ENCODE measurements at places on chromosomes 11 and 22.

DNA sequence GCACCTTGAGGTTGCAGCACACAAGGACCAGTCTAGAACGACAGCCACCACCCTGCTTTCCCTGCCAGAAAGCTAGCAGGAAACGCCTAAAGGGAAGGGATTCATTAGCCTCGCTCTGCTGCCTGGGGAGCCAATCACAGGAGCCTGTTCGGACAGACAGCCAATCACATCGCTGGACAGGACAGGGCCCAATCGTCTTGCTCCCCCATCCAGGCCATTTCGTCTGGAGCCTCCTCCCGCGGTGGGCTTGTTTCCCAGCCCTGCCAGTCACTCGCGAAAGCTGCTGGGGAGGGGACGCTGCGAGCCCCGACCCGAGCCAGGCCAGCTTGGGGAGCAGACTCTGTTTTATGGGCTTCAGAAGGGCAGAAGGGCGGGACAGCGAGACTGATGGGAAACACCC is 79.8 kb upstream of the NCAM1 start:
- DNase-seq = no peak

GRCh38 chr22:49677495-49677889 is 150.2 kb downstream of the BRD1 start:
- DNase-seq = no peak

DNA sequence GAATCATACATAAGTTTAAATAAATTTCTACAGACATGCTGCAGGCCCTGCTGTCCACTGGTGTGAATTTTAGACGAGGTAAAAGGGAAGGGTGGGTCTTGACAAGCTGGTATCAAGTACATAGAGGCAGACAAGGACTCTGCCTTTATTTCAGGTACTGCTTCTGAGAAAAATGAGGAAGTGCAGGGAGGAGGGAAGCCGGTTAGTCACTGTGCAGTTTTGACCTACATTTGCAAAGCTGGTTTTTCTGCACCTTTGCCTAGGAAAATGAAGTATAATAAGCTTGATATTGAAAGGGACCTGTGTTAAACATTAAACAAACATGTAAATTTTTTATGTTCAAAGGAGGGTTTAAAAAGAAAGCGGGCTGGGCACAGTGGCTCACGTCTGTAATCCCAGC is 24.6 kb downstream of the TMEM45B start:
- DNase-seq = no peak

GRCh38 chr11:128105511-128105910 is 481.8 kb downstream of the ETS1 start:
- DNase-seq = no peak

DNA sequence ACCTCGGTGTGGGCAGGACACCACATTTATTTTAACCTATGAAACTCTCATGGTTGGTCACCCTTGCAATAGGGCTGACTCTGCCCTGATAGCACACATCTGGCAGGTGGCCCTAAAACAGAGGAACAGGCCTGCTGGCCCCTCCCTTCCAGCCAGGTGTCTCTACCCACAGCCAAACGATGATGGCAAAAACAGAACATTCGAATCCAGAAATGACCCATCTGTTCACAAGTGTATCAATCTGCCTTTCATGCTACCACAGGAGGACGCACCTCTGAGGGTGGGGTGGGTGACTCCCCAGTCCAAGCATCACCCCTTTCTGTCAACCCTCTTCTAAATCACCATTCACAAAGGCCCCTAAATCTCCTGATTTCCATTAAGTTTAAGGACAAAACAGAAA is 118.1 kb downstream of the ETS1 start:
- no peak for DNase-seq

- no peak for DNase-seq
These were observed 1.3 kb downstream of the SELENOM start for GRCh38 chr22:31106001-31106571.

GRCh38 chr11:73766763-73767162 is 5.9 kb upstream of the RAB6A start:
- DNase-seq = no peak

- DNase-seq = no peak
These were observed 304.8 kb upstream of the ISX start for GRCh38 chr22:34761111-34761510.

- no peak for DNase-seq
These were observed 120.9 kb upstream of the LDLRAD3 start for GRCh38 chr11:35822815-35823495.

DNA sequence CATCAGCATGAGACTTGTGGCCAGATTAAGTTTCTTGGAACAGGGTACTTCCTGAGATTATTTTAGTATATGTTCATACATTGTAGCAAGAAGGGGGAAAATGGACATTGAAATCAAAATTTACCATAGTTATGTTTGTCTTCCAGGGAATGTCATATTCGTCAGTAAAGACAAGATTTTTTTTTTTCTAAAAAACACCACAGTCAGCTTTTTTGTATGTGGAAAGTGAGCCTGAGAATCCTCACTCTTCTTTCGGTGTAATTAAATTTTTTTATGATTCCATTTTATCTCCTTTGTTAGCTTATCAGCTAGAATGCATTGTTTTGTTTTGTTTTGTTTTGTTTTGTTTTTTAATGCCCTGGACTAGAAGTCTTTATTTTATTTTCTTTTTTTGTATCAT is 31.5 kb upstream of the LIPT2 start:
- DNase-seq = no peak

GRCh38 chr11:130769782-130770535 is 146.3 kb downstream of the SNX19 start:
- no peak for DNase-seq

GRCh38 chr22:30191040-30191701 is 55.4 kb downstream of the LIF start:
- DNase-seq = no peak

GRCh38 chr11:104122836-104123235 is 41.1 kb downstream of the PDGFD start:
- no peak for DNase-seq

DNA sequence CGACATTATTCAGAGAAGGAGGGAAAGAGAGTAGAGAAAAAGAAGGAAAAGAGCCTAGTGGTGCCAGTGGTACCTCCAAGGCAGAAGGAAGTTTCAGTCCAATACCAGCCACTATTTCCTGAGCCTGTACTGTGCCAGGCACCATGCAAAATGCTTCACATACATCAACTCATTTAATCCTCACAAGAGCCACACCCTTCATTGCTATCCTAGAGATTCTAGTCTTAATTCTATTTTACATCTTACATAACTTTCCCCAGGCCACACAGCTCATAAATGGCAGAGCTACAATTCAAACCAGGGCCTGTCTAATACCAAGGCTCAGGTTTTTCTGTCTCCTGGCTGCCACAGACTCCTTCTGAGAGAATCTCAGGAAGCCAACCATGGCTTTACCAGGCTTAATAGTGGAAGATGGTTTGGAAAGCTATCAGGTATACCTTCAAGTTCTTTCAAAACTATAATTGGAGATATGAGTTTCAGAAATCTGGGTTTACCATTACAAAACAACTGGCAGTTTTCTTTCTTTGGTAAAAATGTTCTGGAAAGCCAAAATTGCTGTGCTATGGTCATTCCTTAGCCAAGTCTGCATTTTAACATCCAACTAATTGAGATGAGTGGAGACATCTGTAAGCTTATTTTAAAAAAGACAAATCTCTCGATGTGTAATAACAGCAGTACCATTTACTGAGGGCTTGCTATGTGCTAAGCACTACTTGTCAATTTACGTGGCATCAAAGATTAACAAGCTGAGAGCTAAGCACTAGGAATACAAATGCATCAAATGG is 225.1 kb upstream of the PITPNB start:
- no peak for DNase-seq

DNA sequence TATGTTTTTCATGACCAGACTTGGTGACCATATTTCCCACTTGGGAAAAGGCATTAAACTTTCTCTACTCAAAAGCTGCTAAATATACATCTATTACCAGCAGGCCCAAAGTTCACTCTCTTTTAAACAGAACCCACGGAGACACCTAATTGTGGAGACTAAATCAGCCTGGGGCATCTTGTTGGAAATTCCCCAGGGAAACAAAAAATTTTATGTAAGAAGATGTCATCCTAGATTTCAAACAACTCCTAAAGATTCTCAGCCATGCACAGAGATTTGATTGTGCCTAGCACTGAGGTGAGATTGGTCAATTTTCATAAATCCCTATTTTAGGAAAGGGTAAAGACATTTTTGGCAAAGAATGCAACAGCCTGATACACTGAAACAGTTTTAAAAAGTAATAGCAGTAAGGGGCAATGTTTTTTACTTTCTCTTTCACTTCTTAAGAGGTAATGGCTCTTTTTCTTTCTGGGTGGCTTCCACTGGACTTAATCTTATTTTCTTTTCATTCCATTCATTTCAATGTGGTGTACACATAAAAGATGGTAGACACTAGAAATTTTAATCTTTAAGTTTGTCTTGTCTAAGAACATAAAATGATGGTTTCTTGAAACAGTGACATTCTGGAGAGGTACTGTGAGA is 9.6 kb downstream of the OR52N2 start:
- DNase-seq = no peak

DNA sequence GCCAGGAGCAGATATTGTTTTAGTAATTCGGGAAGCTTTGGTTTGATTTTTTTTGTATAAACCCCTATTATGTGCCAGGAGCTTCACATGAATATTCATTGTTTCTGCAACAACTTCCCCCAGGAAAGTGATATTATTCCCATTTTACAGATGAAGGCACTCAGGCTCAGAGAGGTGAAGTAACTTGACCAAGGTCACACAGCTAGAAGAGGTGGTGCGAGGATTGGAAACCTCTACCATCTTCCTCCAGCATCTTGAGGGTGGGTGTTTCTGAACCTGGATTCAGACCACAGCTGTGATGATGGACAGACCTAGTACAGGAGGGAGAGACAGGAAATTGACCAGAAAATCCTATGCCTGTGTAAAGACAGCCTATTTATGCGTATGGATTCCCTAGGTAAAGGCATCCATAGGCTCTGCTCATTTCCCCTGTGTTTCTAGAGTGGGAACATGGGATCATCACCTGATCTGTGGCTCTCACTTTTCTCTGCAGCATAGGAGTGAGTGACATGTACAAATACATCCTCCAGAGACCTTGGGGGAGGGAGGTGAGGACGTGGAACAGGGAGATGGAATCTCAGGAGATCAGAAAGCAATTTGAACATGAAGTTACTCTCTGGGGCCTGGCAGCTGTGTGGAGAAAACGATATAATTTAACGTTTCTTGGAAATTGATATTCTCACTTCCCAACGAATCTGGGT is 81.4 kb downstream of the TSPAN18 start:
- no peak for DNase-seq

DNA sequence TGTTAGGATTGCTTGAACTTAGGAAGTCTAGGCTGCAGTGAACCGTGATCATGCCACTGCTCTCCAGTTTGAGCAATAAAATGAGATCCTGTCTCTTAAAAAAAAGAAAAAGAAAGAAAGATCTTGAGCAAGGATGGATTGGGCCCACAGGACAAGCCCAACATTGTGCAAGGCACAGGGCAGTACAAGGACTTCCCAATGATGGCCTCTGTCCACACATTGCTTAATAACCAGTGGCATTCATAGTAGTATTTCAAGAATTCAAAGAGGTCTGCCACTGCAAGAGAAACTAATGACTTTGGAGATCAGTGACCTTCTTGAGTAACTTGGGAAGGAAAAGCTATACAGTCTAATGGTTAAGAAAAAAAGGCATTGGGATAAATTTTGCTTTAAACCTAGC is 44.6 kb downstream of the SEZ6L start:
- no peak for DNase-seq

- no peak for DNase-seq
These were observed 399.2 kb upstream of the NARS2 start for GRCh38 chr11:78973876-78974275.

Data from GM12891 (cell line).